Effector memory CD4-positive, alpha-beta T cell (primary cell): ENCODE measurements at places on chromosomes 4 and X.

GRCh38 chrX:20432048-20432447 is 165.3 kb upstream of the RPS6KA3 start:
- DNase-seq = no peak

DNA sequence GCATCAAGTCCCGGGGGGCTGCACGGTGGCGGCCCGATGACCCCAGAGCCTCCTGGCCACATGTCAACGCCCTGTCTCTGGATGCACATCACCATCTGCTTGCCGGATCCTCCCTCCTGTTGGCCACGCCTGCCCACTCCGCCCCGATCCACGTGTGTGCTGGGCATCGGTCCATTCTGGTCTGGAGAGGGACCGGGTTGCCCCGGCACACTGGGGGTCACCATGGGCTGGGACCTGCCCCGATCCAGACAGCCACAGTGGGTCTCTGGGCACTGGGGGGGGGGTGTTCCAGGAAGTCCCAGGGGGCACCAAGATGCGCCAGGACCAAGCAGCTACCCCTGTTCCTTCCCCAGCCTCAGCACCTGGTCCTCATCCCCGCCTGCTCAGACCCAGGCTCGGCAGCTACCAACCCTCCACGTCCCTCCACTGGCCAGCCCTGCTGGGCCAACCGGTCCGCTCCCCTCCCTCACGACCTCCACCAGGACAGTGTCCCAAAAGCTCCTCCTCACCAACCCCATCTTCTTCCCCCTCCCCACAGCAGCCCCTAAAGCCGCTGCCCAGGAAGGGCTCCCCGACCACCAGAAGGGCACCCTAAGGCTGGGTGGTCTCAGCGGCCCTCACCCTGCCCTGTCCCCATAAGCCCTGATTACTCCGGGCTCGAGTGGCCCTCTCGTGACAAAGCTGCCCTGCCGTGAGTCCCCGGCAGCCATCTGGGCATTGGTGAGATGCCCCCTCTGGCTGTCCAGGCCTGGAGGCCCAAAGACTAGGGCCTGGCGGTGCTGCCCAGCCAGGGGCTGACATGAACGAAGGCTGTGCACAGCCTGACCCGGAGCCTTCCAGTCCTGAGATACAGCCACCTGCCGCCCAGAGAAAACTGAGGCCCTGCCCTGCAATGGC is 4.6 kb downstream of the CTBP1 start:
- no peak for DNase-seq

GRCh38 chr4:79182209-79182608 is 143.7 kb downstream of the NAA11 start:
- DNase-seq = no peak

GRCh38 chrX:154430916-154431315 is 2.4 kb downstream of the ATP6AP1 start:
- DNase-seq = no peak

- DNase-seq = no peak
Observed at GRCh38 chrX:131393426-131393825, 104.3 kb upstream of the IGSF1 start.

DNA sequence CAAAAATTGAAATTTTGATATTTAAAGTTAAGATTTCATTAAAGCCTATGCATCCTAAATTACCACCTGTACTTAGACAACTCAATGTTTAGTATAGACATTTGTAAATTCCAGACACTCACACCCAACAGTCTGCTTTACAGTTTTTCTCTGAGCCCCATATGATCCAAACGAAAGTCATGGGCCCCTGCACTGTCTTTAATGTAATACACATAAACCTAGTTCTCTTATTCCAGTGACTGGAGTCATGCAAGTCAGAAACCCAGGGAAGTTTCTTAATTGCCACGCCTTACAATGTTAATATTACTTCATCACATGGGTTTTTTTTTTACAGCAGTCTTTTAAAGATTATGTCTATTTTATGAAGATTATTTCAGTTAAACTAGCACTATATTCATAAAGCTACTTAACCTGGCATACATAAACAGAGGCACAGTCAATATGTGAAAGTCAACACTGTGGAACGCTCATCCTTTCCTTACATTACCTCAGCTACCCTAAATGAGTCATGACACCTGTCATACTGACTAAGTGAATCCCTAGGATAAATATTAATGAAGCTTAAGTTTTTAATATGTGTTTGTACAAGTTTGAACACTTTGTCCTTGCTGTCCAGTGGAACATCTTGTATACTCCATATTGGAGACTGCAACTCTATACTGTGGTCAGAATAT is 67.7 kb upstream of the H2AZ1 start:
- DNase-seq = no peak

DNA sequence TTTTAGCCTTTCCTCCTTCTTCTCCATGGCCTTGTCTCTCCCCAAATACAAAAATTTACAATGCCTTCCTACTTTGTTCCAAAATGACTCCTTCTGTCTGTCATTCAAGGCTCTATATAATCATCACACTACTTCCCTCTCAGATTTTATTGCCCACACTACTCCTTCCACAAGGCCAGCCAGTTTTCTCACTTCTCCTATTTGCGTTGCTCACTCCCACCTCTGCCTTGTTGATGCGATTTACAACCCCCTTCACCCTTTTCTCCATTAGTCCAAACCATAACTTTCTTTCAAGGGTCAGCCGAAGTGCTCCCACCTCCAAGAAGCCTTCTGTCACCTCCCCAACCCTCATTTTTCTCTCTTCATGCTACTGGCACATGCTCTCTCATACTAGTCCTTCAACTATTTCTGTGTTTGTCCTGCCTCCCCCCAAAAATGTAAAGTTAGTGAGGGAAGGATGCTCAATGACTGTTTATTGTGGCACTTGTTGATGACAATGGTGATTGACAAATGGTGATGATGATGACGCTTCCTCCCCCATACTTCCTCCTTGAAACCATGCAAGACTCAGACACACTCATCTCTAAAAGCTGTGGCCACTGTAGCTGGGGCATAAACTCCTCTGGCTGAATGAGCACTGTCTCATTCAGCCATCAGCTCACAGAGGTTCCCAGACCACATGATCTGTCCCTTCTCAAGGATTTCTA is 2.7 kb upstream of the XKRX start:
- DNase-seq = no peak

- DNase-seq = no peak
Observed at GRCh38 chr4:14856062-14856933, 146.0 kb upstream of the CPEB2 start.

DNA sequence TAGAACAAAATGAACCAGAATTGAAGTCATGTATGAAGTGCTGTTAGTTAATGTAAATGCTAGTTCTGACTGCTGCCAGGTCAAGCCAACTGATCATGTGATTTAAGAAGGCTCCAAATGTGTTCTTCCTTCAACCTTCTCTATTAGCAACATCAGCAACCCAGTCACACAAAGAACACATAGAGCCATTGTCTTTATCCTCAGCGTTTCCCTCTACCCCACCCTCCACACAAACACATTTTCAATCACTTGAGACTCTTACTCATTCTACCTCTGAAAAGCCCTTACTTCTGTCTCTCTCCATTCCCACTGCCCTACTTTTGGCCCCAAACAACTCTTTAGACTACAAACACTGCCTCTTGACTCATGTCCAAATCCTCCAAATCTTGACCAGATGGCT is 89.7 kb upstream of the KDR start:
- DNase-seq = no peak

DNA sequence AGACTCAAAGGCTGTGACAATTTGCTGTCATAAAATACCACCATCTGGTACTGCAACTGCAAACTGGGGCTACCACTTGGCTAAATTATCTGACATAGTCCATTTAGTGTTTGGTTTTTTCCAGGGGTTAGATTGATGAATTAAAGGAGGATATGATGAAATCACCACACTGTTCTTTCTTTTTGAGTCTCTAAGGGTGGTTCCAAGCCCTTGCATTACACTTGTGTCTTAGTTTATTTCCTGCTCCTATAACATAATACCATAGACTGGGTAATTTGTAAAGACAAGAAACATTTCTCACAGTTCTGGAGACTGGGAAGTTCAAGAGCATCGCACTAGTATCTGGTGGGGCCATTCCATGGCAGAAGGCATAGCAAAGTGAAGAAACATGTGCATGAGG is 32.0 kb upstream of the CD38 start:
- DNase-seq = no peak

GRCh38 chr4:121072224-121073003 is at the start of gene NDNF:
TSS of gene NDNF (minus strand) at chr4:121072535. CDS start at chr4:121045837, 26,698 bp downstream.
- peak; percentile 41 for DNase-seq

DNA sequence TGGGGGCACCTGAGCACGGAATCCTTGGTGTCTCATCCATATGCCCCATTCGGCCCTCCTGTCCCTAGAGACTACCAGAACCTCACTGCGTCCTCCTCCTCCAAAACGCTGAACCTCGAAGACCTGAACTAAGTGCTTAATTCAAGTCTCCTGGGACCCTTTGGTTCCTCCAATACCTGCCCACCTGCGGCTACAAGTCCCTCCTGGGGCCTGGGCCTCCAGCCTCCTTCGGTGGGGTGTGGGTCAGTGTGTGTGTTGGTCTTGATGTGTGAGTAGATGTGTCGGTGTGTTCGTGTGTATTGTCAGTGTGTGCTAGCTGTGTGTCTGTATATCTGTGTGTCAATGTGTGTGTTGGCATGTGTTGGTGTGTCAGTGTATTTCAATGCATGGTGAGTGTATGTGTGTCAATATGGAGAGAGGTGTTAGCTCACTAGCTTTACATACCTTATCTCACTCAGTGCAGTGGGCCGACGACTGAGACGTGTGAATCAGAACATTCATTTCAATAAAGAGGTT is 2.6 kb upstream of the SEPTIN6 start:
- DNase-seq = no peak

DNA sequence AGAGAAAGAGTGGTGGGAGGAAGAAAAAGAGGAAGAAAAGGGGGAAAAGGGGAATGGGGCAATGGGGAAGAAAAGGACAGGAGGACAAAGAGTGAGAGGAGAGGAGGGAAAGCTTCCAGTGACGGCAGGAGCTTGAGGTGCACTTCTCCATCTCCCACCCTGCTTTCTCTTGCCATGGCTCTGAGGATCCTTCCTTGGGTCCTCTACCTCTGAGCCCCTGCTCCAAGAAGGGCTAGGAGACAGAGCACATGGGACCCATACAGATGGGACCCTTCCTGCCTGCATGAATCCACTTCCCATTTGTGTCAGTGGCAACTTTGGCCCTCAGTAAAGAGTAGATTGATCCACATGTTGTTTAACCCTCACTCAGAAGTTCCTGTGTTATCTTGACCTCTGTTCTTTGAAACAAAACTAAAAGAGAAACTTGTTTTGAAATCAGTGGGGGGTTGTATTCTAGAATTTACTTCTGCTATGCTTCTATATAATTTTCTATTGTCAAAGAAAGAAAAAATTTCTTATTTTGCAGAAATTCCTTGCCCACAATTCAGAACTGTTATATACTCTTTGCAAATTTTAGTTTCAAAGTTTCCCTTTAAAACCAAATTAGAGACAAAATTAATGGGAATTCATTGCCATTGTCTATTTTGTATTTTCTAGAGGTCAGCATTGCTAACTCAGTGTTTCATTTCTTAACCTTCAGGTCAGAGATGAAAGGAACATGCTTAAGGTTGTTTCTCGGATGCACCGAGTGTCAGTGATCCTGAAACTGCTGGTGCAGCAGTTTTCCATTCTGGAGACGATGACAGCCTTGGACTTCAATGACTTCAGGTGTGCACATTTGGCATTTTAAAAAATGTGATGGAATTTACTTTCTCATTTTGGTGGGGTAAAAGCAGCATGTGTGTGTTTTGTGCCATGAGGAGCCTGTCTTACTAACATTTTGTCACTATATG is 5.0 kb downstream of the TDO2 start:
- DNase-seq = no peak

GRCh38 chrX:57930051-57930450 is 19.8 kb upstream of the ZXDA start:
- DNase-seq = no peak

DNA sequence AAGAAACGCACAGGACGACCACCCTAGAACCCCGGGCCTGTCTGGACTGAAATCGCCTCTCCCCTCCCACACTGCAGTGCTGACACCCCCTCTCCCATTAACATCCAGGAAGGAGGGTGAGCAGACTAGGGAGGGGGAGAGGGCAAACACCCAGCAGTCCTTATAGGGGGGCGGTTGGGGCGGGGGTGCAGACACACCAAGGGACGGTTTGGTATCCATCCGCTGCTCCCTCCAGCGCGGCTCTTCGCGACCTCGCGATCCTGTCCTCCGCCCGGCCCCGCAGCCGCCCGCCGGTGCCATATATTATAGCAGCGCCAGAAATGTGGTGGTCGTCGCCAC is 411 bp upstream of the GPRASP1 start:
- DNase-seq = no peak

GRCh38 chr4:161931089-161931488 is 232.7 kb downstream of the FSTL5 start:
- DNase-seq = no peak

- no peak for DNase-seq
Observed at GRCh38 chrX:50818986-50819385, 5.0 kb upstream of the SHROOM4 start.

- no peak for DNase-seq
Observed at GRCh38 chr4:97942137-97942536, 201.1 kb downstream of the STPG2 start.

GRCh38 chrX:19687395-19687794 is 172.1 kb upstream of the MAP3K15 start:
- DNase-seq = no peak

GRCh38 chrX:153608376-153608775 is 9.4 kb upstream of the CCNQ start:
- no peak for DNase-seq

DNA sequence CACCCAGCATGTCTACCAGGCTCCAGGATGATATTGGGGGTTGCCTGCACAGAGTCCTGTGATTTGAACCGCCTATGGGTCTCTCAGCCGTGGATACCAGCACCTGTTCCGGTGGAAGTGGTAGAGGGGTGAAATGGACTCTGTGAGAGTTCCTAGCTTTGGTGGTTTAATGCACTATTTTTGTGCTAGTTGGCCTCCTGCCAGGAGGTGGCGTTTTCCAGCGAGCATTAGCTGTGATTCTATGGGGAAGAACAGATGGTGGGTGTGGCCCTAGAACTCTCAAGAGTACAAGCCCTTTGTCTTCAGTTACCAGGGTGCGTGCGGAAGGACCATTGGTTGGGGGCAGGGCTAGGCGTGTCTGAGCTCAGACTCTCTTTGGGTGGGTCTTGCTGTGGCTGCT is 316.9 kb upstream of the AMOT start:
- DNase-seq = no peak

DNA sequence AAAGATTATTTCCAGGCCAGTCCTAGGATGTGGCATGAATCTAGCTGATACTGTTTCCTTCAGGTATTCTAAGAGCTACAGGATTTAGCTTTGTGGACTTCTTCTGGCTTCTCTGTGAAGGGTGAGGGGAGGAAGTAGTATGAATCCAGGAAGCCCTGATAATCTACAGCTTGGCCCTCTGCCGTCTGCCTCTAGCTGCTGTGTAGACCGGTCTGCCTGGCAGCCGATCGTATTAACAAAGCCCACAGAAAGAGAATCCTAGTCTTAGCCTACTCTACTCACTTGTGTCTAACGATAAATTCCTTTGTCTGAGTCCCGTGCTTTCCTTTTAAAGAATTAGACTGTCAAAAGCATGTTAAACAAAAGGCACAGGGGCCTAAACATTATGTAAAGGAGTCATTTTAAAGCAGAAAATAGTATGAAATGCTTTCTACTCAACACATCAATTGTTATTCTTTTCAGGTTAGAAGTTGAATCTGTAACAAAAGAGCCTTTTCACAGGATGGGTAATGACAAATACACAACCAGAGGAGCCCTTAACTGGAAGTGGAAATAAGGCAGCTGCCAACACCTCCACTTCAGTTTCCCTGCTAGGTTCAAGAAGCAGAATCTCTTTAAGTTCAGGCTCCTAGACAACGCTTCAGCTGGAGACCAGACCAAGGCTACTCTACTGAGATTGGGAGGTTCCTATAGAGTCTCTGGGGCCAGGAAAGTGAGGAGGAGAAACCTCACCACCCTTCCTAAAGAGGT is 48.9 kb upstream of the UCP1 start:
- DNase-seq = no peak

GRCh38 chrX:136162827-136163570 is 15.7 kb downstream of the FHL1 start:
- no peak for DNase-seq
